Hindlimb muscle (tissue), 1 donor: ENCODE measurements at places on chromosomes 7 and 10.

GRCh38 chr10:115030483-115031200, 62.5 kb upstream of the ATRNL1 start:
- no peak for DNase-seq

- DNase-seq = no peak
Observed at GRCh38 chr7:42359946-42360345, 122.9 kb upstream of the GLI3 start.

DNA sequence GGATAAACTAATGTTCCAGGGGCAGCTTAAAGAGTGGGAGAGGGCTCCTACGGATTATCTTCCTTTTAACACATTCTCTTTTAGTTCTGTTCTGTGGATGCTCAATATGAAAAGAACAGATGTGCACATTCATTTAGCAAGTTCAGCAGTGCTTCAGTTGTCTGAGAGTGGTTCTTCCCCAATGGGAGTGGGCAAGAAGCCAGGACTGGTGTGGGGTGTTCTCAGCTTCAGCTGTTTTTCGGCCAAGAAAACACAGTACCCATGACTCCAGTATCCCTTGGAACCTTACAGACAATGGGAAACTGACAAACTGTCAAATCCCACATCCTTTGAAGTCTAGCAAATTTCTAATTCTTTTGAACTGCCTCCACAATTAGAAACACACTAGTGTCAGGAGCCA, 71.5 kb upstream of the LRRC17 start:
- DNase-seq = no peak

DNA sequence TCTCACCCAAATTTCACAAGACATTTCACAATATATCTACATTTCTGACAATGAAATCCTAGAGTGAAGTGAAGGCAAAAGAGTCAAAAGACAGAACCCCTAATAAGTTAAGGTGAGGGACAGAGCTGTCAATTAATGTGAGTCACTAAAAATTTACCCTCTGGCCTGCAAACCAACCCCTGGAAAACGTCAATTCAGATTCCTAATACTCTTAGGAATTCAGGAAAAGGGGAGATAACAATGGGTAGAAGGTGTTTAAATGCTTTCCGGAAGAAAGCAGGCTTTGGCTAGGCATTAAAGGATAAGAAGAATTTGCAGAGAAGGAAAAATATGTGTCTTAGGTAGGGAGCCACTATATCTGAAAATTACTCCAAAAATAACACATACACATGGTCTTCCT, 299.6 kb downstream of the INHBA start:
- DNase-seq = no peak

- DNase-seq = no peak
Observed at GRCh38 chr10:113063043-113063967, 113.3 kb downstream of the TCF7L2 start.

DNA sequence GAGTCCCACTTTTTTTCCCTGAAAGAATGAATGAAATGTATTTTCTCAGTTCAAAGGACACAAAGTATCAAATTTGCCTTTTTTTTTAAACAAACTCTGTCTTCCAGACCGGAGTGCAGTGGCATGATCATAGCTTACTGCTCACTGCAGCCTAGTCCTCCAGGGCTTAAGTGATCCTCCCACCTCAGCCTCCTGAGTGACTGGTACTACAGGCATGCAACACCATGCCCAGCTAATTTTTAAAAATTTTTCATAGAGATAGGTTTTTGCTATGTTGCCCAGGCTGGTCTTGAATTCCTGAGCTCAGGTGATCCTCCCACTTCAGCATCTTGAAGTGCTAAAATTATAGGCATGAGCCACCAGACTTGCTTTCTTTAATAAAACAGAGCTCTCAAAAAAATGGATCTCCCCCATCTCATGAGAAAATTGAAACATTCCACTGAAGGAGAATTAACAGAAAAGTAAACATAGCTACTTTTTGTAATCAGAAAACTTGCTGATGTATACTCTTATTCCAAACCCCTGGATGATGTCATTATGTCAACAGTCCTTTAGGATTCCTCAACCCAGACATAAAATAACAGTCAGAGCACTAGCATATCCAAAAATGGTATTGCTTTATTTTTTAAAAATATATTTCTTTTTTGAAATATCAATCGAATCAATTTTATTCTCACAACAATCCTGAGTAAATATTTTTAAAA, 12.3 kb upstream of the TRDMT1 start:
- DNase-seq = no peak

DNA sequence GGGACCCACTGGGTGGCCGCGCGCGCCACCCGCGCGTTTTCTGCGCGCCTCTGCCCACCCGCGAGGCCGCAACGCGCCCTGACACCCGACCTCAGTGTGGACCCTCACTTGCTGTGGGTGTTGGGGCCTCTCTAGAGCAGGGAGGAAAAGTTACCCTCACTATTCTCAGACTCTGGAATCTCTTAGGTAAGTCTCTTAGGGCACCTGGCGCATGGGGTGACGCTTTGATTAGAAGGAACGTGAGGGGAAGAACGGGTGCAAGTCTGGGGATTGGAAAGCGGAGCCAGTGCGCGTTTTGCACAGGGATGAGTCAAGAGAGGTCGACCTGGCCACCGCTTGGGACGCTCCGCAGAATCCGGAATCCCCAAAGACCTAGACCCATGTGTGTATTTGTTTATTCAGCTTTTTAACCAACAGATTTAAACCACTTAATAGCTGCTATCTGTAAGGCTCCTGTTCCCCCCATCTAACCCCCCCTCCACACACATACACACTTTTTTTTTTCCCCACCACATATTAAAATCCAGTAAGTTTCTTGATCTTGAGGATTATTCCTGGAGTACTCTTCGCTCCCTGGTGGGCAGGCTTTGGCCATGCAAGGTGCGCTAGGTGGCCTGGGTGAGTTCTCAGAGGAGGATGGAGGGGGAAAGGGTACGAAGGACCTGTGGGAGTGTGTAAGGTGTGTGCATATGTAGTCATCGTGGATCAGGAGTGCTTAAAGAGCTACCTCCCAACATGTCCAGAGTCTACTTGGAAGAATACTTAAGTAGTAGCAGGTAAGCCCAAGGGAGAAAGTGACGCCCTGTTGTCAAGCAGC, 169.1 kb upstream of the PPP1R3A start:
- no peak for DNase-seq

DNA sequence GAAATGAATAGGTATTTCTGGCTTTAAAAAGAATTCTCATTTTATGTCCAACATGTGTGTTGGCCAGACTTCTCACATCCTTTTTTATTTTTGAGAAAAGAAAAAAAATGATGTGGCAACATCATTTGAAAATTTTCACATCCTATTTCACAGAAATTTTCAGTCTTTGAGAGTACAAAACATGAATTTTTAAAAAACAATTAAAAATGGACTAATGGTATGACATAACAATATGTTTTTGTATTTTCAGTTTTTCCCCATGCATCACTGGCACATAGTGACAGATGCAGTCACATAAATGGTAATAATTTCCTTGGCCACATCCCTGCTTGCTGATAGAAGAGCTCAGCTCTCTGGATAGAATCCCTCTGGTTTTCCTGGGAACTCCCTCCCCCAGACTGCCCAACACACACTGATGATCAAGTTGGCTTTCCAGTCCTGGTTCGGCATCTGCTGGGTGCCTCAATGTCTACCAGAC, 188.5 kb upstream of the AGR3 start:
- no peak for DNase-seq

GRCh38 chr10:80465839-80466590, 11.9 kb downstream of the TSPAN14 start:
- no peak for DNase-seq

GRCh38 chr7:46565253-46566096, 644.4 kb upstream of the IGFBP3 start:
- no peak for DNase-seq

GRCh38 chr7:6637544-6638229, 569 bp downstream of the ZNF316 start:
- DNase-seq = no peak

DNA sequence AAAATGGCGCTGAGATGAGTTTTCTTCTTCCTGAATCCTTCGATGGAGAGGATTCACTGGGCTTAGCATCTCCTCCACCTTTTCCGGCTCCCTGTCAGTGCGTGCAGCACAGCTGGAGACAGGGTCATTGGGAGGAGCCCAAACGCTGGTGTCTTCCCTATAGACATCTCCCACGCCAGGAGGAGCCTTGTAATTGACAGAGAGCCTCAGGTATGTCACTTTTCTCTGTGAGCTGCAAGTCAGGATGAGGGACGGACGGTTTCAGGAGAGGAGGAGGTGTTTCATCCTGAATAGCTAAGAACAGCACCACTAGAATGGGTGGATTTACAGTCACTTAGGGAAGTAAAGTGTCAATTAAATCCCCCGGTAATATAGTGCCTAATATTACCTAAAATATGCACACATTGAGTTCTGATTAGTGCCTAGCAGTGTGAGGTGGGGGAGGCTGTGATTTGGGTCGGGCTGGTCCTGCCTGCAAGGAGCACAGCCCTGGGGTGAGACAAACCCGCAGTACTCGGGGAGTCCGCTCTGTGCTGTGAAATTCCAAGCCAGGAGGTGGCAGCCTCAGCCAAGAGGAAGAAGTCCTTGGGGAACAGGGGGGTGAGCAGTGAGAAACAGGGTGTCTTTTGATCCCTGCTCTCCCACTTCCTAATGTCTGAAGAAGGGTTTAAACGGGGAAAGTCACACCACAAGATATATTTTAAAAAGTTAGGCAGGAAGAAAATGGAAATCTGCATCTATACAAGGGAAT, 28.2 kb downstream of the IL15RA start:
- peak; percentile 54 for DNase-seq

DNA sequence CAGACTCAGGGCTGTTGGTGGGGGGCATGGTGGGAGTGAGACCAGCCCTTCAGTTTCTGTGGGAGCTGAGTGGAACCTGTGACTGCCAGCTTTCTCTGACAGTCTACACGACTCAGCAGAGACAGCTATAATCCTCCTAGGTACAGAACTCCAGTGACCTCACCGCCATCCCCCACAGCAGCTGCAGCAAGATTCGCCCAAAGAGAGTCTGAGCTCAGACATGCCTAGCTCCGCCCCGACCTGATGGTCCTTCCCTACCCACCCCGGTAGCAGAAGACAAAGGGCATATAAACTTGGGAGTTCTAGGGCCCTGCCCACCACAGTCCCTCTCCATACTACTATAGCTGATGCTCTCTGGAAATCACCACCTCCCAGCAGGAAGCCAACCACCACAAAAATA, 500.1 kb downstream of the ETV1 start:
- DNase-seq = no peak

DNA sequence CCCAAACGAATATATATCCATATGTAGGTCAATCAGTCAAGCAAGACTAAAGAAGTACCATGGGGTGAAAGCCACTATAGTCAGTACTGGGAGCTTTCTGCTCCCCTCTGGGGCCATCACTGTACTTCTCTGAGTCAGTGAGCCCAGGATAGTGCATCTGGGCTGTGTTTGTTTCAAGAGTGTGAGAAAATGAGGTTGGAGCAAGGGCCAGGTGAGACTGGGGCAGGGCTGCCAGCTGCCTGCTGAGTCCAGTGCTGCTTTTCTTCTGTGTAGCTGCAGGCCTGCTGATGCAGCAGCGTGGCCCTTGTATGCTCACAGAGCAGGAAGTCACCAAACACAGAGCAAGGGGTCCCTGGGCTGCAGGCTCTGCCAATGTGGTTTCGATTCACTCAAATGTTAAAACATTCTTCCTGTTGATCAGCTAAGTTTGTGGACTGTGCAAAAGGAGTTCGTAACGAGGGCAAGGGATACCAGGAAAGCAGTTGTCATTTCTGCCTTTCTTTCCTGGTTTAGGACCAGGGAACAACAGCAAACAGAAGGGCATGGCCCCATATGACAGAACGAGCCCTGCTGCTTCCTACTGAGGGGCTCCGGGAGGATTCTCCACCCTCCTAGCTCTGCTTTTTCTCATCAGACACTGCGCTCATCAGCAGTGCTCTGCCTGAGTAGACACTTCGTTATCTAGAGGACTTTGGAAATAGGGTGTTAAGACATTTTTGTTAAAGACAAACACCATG, 65.4 kb upstream of the TNS3 start:
- peak; percentile 20 for DNase-seq

DNA sequence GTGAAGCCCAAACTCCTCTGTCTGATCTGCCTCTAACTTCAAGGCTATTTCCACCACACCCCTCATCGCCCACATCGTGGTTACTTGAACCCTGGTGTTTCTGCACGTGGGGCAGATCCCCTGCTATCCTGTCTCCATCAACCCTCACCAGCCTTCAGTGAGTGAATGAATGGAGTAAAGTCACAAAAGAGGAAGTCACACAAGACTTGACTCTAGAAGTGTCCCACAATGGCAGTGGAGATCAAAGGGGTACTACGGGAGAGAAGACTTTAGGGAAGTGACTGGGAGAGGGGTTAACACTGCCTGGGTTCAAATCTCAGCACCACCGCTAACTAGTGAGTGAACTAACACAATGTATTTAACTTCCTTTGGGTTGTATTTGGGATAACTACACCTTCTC, 85.9 kb downstream of the COBL start:
- DNase-seq = no peak

- no peak for DNase-seq
Observed at GRCh38 chr10:91556691-91557566, 75.9 kb downstream of the PPP1R3C start.

- no peak for DNase-seq
Observed at GRCh38 chr7:130458257-130458656, 17.4 kb upstream of the CEP41 start.

DNA sequence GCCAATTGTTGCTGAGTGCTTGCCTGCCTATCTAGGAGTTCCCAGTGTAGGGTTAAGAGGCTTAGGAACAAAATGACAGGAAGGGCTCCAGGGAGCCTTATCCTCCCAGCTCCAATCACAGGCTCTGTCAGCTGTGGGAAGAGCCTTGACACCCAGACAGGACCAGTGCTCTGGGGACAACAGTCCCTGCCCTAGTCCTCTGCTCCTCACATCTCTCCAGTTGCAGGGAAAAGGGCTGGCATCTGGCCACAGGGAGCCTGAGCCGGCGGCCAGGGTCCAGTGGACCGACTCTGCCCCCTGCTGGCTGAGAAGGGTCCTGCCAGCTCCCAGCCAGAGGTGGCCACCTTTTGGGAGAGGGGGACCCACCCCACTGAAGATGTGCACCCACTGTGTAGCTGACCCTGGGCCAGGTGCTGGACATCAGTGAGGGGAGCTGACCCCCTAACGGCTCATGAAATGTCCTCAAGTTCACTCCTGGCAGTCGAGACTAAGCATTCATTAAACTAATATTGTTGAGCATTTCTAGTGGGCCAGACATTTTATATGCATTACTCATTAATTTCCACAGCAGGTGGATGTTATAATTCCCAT, 17.6 kb downstream of the DNAJB12 start:
- DNase-seq = peak; percentile 81

DNA sequence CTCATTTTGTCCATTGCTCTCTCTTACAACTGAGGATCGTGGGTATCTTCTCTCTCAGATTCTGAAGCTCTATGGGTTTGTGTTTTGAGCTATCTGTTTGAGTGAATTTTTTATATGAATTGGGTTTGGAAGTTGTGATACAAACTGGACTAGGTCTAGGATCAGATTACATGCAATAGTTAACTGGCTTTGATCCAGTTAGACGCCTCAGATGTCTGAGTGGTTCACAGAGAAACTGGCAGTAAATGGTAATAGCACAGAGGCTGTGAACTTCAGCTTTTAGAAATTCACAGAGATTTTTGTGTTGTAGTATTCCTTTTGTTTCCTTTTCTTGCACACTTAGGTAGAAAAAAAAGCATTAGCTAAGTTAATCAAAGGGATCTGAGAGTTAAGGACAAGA, 12.7 kb upstream of the DNMBP start:
- no peak for DNase-seq

- DNase-seq = no peak
Observed at GRCh38 chr10:43124574-43125273, 13.5 kb upstream of the CSGALNACT2 start.

GRCh38 chr10:71064413-71065118, 147.8 kb upstream of the UNC5B start:
- peak; percentile 15 for DNase-seq

- no peak for DNase-seq
Observed at GRCh38 chr10:22557321-22557720, 157.1 kb downstream of the PIP4K2A start.

GRCh38 chr10:96719850-96720421, 378 bp downstream of the PIK3AP1 start:
- no peak for DNase-seq
